ENCODE measurements at places on chromosomes 6 and 20. TPM values are rescaled to one million over a fixed set of nuclear protein-coding genes. Genes with fewer than 3 reads are reported as not detected.
A peak's percentile ranks its signal among the peaks of the same experiment; 100 is the strongest.

- DNase-seq: peak; percentile 46
These were observed 45.5 kb upstream of the RNF8 start for GRCh38 chr6:37308069-37308815.

GRCh38 chr6:167756597-167756996 lies 70.1 kb upstream of the AFDN start:
- DNase-seq: no peak

DNA sequence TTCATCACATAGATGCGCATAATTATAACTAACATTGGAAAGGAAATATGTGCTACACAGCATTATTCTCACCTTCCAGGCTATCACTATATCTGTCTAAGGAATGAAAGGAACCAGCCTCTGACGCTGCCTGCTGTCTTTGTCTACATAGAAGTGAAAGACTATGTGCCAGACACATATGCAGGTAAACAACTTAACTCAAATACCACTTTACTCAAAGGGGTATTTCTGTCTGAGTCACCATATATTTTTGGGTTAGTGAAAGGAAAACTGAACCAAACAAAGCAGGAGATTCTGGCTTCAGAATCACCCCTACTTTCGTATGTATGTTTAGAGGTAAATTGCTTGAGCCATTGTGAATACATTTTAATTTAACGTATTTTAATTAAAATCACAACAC lies 328.6 kb upstream of the PLCB4 start:
- DNase-seq: no peak

GRCh38 chr6:76351275-76351674 lies 278.8 kb upstream of the IMPG1 start:
- DNase-seq: no peak

HAO1 gene
- 0.10 TPM for polyA plus RNA-seq

AGPAT1 gene
- 93.7 TPM for polyA plus RNA-seq

GRCh38 chr20:2301164-2301622 lies 5.4 kb downstream of the TGM3 start:
- no peak for DNase-seq

GRCh38 chr20:60304931-60305330 lies 346.7 kb downstream of the CDH26 start:
- no peak for DNase-seq

GRCh38 chr6:169075915-169076654 lies 177.6 kb downstream of the THBS2 start:
- no peak for DNase-seq

DNA sequence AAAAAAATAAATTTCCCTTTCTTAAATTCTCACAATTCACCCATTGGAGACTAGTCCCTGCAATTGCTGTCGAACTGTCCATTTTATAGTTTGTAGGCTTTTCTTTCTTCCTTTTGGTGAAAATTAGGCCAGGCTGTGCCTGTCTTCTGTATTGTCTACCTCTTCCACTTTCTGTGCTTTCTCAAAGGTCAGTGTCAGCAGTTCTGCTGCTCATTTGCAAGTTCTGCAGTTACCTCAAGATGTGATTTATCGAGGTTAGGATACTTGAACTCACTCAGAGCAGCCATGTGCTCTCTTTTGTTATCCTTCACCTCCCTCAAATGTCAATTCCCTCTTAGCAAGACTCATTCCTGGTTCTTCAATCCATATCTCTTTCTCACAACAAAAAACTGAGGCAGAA lies 179.1 kb downstream of the SLC35F1 start:
- DNase-seq: no peak

DNA sequence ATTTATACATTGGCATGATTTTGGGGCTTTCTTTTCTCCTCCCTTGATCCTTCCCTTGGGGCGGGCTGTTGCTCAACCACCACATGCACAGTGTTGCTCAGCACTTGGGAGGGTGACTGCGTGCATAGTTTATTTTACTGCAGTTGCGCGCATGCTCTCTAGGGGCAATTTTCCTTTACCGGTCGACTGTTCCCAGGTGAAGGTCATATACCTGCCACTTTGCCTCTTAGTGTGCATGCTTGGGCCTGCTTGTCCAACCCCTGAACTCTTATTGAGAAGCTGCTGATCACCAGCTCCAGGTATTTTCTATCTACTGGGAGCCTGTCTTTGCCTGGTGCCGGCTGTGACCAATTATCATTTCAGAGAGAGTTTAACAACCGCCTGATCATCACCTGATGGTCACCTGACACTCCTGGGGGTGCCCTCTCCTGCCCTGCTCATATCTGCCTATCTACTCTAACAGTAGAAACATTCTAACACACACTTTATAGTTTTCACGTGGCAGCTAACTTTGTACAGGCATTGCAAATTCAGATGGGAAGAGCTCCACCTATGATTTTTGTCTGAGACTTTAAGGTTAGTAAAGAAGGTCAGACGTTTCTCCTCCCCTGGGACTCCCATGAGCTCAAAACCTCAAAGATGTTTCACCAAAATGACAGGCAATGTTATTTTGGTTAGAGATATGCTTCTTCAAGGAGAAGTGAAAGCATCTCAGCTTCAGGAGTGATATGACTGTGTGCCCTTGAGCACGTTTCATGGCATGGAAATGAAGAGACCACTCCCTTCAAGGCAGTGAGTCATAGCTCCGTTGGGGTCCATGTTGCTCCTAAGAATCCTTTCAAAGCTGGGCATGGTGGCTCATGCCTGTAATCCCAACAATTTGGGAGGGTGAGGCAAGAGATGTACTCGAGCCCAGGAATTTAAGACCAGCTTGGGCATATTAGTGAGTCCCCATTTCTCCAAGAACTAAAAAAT lies 227.5 kb upstream of the MYLIP start:
- no peak for DNase-seq

DNA sequence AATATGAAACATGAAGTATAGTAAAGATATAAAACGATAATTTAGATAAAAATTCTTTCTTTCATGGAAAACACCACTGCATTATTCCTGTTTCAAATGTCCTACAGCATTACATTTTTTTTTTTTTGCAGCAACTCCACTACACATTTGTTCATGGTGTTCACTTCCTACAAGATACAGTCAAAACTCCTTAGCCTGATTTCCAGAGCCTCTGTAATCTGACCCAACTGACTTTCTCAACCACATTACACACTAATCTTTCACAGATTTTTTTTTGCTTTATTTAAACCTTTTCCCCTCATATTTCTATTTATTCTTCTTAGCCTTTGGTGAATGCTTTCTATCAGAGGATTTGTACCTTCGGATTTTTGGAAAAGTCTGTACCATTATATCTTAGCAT lies 176.5 kb upstream of the PDE7B start:
- no peak for DNase-seq

LGSN gene
- not detected for polyA plus RNA-seq

SAMHD1 gene
- 146 TPM for polyA plus RNA-seq

DNA sequence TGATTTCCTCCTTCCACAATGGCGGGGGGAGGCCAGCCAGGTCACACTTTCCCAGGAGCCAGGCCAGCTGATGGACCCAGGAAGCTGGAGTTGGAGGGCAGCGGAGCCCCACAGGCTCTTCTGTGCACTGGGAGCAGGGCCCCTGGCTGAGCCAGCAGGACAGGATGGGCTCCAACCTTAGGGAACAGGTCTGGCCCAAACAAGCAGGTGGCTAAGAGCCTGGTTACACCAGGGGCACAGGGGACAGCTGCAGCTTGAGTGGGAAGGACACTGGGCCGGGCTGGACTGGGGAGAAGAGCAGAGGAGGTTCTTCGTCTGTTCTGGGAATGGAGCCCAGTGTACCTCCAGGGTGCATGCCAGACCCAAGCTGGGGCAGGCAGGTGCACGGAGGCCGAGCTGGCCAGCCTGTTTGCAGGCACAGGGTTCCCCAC lies 102.3 kb downstream of the DLL1 start:
- no peak for DNase-seq

NSFL1C gene
- 57.3 TPM for polyA plus RNA-seq

DNA sequence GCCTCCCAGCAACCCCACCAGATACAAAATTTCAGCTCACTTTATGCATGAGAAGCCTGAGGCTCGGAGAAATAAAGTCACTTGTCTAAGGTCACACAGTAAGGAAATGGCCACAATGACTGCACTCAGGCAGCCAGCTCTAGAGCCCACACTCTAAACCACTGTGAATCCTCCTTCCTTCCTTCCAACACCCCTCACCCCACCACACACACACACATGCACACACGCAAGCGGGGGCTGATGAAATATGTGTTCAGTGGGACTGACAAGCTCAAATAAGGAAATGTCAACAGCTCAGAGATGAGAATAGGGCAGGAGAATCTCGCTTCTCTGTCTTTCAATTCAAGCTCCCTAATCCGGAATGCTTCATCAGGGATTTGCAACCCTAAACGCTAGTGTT lies 6.0 kb upstream of the BPIFA1 start:
- no peak for DNase-seq

UBE2J1 gene
- polyA plus RNA-seq: 26.4 TPM

CST7 gene
- polyA plus RNA-seq: 4.5 TPM

DNA sequence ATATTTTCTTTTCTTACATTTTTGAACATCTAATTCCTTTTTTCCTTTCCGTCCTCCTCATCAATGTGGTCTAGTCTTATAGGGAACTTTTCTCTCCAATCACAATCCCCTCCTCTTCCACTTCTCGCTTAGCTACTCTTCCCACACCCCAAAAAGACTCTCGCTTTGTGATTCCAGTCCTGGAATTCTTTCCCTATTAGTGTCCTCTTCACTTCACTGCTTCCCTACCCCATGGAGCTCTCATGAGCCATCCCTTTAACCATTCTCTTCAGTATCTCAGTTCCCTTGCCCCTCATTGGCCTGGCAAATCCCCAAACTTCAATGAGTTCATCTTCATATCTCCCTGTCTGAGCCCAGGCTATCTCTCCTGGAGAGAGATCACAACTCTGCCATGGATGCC lies 55.3 kb upstream of the CEP85L start:
- DNase-seq: no peak

ECI2 gene
- polyA plus RNA-seq: 50.3 TPM

DNA sequence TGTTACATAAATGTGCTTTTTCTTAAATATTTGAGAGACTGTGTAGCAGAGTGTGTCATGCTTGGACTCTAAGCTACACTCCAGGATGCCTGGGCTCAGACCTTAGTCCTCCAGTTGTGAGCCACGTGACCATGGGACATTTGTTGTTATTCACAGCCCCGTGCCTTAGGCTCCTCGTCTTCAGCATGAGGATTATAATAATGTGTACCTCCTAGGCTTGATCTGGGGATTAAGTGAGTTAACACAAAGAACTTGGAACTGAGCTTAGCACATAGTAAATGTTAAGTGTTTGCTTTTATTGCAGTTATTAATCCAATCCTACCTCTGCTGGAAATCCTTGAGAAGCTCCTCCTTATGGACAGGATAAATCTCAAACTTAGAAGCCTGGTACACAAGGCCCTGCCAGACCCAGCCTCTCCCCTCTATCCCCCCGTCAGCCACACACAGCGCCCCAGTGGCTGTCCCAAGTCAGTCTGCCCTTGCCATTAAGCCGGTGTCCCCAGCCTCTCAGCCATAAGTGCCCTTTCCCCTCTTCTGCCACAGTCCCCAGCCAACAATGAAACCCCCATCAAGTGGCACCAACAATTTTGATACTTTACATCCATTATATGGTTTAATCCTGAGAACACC lies 177.5 kb downstream of the TMEM242 start:
- DNase-seq: no peak

- DNase-seq: no peak
These were observed 150.5 kb downstream of the IPCEF1 start for GRCh38 chr6:154206141-154206540.

DNA sequence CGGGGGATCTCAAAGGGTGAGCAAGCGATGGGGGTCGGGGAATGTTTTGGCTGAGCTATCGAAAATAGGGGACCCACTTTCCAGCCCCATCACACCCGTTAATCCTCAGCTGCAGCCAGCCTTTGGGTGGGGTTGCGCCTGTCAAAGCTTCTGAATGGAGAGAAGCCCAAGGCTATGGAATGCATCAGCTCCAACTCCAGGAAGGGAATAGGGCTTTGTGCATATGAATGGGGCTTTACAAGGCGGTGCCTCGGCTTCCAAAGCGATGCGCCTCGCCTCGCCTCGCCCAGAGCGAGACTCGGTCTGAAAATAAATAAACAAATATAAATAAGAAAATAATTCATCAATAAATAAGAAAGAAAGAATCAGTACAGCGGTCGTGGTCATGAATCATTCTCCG lies 751.4 kb upstream of the DEFB115 start:
- DNase-seq: no peak

DNA sequence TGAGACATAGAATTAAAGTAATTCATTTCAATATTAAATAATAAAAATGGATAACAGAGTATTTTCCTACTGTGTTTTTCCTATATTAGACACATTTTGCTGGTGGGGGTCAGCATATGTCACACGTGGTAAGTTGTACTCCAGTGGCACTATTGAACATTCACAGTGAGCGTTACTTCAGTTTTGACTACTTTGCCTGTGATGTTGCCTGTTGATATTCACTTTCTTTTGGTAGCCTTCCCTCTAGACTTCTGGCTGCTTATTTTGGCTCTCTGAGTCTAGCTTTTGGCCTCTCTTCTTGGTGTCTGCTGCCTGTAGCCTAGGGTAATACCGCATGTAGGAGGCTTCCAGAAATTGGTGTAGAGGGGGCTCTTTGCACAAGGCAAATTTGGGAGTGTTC lies 64.4 kb upstream of the TFB1M start:
- no peak for DNase-seq

GRCh38 chr6:137800762-137801161 lies 66.3 kb upstream of the TNFAIP3 start:
- DNase-seq: no peak

DNA sequence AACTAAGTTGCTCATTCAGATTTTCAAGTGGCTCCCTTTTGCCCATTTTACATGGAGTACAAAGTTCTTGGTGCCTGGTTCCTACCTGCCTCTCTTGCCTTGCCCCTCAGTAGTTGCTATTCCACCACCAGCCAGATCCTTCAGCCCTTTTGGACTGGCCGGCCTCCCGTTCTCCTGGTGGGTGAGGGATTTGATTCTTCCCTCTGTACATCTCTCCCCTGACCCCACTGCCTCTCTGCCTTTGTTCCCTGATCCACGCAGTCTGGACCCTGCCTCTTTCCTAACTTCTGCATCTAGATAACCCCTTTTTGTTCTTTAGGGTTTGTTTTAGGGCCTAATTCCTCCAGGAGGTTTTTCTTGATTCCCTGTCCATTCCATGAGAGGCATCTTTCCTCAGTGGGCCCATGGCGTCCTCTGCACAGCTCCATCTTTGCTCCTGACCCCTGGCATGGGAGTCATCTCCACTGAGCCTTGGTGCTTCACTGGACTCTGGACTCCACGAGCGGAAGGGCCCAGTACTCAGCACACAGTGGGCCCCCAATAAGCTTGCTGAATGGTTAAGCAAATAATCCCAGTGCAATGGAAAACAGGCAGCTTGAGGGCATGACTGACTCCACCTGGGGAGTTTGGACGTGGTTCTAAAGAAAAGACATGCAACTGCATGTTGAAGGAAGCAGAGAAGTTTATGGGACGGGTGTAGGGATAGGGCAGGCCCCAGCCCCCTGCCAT lies 309.3 kb upstream of the SUPT3H start:
- no peak for DNase-seq

DNA sequence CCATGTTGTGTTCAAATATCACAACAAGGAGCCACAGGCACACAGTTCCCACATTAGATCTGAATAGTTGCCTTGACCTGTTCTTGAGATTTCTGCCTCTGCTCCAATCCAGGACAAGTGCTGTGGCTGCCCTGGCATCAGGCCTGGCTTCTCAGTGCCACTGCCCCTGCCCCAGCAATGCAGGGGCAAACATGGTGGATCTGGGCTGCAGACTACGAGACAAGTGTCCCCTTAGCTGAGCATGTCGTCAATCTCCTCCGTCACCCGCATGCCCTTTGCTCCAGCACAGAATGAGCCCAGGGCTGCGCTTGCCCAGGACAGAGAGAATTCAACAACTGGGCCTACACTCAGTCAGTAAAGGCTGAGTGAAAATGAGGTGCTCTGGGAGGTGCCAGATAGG lies 201.6 kb downstream of the SYNDIG1 start:
- DNase-seq: no peak
